ENCODE measurements at places on chromosomes 3 and 15.

GRCh38 chr3:72582211-72582878 lies 265.9 kb downstream of the SHQ1 start:
- no peak for DNase-seq

DNA sequence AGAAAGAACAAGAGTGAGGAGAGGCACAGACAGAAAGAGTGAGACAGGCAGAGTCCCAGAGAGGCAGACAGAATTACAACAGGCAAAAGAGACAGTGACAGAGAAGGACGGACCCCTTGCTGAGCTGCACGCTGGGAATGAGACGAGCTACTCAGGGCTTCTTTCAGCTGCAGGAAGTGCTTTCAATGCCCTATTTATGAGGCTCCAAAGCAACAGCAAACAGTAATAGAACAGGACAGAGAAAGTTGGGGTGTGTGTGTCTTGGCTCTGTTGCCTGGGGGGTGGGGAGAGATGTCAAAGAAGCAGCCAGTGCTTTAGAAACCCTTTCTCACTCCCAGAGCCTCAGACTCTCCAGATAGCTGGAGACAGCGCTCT lies 502 bp upstream of the TIMP4 start:
- no peak for DNase-seq

- DNase-seq, result no peak
These were observed 363.5 kb downstream of the FOXP1 start for GRCh38 chr3:71219744-71220638.

DNA sequence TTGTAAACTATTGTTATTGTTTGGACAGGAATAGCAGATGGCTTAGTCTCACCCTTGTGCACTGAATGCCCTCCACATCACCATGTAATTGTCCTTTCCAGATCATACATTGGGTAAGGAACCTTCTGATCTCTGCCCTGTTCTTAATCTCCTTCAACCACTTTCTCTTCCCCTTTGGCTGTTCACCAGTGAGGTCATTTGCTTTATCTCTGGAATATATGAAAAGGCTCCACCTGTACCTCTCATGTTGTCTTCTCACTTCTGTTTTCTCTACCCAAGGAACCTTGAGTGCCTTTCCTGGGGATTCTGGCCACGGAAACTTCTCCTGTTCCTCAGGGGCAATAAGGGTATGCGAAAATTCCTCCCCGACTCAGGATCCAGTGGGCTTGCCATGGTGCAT lies 28.5 kb downstream of the MCTP2 start:
- DNase-seq, result no peak

GRCh38 chr15:41957021-41957897 lies 15.1 kb downstream of the EHD4 start:
- no peak for DNase-seq

DNA sequence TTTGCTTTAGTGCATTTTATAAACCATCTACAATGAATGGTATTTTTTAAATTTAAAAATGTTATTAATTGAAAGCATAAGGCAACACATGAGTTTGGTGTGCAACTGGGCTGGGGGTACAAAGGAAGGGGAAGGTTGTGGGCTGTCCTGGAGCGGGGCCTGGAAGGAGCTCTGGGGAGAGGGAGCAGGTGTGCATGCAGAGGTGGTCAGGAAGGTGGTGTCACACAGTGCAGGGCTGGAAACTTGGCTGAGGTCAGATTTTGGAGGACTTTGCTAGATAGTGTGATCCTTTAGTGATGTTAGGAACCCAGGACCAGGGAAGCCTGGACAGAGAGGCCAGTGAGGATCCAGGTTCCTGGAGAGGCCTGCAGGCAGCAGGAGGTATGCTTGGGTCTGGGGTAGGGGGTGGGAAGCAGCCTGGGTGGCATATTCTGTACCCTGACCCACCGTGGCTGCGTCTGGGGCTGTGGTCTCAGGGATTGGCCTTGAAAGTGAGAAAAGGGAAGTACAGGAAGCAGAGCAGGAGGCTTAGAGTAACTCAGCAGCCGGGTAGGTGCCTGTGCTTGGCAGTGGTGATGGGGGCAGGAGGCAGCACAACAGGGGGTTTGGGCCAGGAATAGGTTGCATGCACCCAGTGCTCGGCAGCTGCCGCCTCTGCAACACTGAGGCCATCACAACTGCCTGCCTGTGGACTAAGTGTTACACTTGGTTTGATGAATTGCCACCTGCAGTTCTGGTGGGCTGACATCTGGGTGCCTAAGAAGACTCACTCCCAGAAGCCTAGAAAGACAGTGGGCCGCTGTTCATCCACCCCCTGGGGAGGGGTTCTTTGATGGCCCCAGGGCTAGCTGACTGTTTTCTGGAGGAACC lies 33.0 kb downstream of the KY start:
- DNase-seq, result no peak

DNA sequence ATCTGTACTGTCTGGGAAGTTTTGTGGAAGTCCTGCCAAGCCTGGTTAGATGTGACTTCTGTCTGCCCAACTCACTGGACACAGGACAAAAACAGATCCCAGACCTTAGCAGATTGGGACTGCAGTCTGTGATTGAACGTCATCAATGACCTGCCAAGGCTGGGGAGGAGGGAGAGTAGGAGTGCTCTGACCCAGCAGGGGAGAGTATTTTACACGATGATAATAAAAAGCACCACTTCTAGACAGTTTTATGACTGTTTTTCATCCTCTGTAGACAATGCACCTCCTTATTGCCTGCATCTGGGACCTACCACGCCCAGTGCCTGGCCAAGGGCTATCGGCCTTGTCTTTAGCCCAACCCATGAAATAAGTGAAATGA lies 102.3 kb upstream of the NR2E3 start:
- DNase-seq, result peak; percentile 10

- peak; percentile 9 for DNase-seq
These were observed 42.1 kb downstream of the ABHD5 start for GRCh38 chr3:43732747-43733425.

- DNase-seq, result no peak
These were observed 220.0 kb downstream of the NR1D2 start for GRCh38 chr3:24164967-24165602.

- DNase-seq, result no peak
These were observed 49.4 kb downstream of the NFKBIZ start for GRCh38 chr3:101898752-101899169.

DNA sequence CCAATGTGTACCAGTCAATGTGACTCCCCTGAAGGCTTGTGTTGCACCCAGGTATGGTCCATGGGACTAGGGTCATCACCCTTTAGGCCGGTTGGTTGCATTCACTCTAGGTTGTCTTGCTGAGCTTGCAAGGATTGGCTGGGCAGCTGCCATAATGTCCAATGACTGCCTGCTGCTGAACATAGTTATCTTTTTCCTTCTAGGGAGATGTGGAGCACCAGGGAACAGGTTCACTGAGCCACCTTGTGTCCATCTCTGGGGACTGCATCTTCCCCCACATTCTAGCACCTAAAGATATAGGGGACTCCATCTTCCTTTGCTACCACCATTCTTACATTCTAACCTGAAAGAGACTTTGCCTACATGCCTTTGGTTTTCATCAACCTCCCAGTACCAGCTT lies 580.4 kb upstream of the TBL1XR1 start:
- peak; percentile 26 for DNase-seq

DNA sequence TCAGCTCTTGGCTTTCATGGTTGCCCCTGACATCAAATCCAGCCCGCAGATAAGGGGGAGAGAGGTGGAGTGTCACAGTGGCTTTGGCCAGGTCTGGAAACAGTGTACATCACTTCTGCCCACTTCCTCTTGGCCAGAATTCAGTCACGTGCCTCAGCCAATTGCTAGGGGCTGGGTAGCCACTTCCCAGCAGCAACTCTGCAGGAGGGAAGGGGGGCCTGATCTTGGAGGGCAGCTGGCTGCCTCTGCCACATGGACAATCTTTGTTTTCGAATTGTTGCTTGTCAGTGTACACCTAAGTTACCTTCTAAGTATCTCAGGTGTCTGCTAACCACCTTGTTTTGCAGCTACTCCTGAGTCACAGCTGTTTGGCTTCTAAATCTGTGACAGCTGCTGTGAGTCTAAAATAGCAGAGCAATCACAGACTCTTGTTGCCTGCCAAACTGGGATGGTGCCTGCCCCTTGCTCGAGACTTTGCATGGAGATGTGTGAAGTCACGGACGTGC lies 41.0 kb upstream of the LIMD1 start:
- DNase-seq, result peak; percentile 58

DNA sequence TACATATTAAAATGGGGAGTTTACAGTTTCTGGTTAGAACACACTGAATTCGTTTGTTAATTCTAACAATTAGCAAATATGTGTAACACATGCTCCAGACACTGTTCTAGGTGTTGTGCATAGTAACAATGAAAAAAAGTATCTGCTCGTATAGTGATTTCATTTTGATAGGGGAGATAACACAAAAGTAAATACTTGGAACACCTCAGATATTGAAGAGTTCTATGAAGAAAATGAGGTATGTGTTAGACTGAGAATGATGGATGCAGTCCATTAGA lies 6.8 kb upstream of the TMF1 start:
- no peak for DNase-seq

- DNase-seq, result no peak
These were observed 556 bp downstream of the ANKRD63 start for GRCh38 chr15:40282147-40282868.

DNA sequence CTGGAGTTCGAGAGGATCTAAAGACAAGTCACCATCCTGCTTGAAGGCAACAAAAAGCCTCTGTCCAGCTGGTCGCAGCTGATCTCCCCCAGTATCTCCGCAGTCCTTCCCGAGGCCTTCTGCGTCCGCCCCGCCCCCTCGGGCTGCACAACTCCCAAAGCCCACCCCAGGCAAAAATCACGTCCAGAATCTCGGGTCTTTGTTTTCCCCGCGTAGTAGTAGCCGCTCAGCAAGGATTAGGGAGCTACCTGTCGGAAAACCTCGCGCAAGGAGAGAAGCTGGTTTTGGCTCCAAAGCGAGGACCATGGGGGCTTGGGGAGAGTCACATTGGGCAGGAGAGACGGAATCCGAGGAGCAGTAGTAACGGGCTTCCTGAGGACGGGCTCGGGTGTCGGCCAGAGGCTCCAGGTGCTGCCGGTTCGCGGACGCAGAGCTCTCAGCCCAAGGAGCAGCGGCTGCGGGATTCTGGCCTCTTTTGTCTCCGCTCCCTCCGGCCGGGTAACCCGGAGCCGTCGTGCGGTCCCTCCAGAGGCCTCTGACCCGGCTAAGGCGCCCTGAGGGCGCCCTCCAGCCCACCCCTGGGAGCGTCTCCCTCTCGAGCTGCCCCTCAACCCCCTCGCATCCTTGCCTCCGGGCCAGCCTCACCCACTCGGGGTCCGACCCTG lies 401 bp downstream of the ZSCAN29 start:
- DNase-seq, result peak; percentile 26

DNA sequence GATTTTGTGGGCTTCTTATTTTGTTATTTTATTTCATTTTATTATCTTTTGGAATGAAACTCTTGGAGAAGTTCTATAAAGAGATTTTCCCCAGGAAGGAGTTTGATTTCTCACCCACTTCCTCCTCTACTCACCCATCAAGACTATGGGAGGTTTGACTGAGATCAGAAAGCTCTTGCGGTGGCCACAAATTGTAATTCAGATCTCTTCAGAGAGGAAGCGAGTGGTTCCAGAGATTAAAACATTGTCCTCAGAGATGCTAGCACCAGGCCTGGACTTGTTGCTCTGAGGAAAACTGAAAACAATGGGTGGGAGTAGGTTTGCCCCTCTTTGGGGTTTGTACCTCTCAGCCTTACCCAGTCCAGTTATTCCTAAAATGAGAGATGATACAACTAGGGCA lies 8.1 kb upstream of the MUC13 start:
- DNase-seq, result no peak

Measured in AG10803 (cell line).